ENCODE measurements at places on chromosomes 2 and 18. TPM values are rescaled to one million over a fixed set of nuclear protein-coding genes. Genes with fewer than 3 reads are reported as not detected.

Gene SLC9A4
- 7.0 TPM for polyA plus RNA-seq

DNA sequence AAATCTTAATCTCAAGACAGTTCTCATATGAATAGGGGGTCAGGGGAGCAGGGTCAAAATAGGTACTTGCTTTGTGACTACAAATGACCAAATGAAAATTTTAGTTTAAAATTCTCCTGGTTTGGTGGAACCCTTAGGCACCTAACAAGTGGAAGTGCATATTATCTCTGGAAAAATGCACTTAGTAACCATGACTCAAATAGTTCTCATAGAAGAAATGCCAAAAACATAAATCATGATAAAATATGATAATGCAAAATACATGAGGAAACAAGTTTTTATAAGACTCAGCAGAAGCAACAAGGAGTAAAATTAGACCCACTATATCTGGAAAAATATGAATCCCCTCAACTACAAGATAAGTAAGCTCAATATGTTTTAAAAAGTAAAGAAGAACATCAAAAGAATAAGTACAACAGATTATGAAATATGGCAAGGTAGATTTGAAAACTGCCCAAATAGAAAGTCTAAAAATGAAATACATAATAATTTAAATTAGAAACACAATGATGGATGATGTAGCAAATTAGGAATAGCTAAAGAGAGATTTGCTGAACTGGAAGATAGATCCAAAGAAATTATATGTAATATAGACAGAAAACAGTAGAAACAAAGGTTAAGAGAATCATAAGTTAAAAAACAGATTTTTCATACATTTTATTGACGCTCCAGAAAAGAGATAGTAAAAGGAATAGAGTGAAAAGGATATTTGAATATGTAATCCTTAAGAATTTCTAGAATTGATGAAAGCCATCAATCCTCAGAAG, 308.3 kb downstream of the SETBP1 start:
- no peak for DNase-seq

DNA sequence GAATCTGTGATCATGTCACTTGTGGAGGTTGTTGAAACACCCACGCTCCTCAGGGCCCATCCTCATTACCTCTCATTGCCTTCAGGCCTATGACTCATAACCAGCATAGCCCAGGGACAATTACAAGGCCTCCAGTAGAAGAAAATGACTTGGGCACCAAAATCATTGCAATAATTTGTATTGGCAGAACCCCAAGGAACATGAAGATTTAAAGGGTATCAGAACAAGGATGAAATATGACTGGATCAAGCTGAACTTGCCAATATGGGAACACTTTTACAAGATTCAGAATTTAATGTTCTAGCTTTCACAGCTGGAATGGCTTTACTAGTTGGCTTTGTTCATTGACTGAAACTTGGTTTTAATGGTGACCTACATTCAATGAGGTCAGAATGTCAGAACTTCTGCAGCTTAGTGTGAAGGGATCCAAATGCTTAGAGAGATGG, 156.4 kb downstream of the COPS8 start:
- no peak for DNase-seq

Gene DCDC2C
- 0.65 TPM for polyA plus RNA-seq

DNA sequence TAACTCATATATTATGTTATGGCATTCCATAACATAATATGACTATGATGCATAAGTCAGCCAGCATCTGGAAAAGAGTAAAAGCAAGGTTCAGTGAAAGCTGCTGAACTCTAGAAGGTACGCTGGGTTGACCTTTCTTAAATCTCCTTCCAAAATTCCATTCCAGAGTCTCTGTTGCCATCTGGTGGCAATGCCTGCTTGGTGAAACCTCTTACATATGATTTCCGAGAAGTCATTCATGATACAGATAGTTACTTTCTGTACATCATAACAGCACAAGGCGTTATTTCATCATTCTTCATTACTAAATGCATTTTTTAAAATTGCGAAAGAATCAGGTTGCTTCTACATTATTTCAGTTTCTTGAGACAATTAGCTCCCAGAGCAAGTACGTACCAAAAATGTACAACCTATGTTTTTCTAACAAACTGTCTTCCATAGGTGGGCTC, 7.0 kb upstream of the EPG5 start:
- DNase-seq: peak; percentile 64

Gene IL36RN
- 0.07 TPM for polyA plus RNA-seq

GRCh38 chr2:46461709-46462171, 17.6 kb upstream of the TMEM247 start:
- DNase-seq: no peak

DNA sequence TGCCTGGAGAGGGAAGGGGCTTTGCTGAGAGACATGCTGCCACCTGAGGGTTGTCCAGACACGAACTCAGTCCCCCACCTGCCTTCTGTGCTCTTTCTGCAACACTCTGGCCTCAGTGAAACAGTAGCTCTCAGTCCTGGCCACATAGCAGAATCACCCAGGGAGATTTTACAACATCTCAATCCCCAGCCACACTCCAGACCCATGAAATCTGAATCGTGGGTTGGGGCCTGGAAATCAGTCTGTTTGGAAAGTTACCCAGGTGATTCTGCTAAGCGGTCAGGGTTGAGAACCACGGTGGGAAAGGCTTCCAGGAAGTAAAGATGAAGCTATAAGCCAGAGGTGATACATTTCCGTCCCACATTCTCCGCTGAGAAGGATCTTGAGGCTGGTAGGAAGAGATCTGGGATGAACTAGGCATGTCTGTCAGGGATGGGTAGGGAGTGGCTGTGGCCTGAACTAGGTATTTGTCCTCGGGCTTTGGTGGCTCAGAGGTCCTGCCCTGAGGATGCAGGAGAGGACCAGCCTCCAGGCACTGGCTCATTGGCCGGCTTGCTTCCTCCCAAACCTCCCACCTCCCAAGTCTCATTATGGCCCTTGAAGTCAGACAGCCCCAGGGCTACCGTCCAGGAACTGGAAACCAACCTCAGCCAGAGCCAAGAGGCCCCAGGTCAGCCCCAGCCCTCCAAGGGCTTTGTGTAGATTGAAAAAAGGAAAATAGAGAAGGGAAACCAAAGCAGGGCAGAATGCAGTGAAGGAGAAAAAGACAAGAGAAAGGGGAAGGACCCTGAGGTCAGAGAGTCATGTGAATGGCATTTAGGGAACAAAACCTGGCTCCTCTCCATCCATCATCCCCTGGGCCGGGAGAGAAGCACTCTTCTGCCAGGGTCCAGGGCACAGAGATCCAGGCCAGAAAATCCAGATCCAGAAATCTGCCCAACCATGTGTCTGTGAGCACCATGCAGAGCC, 119.6 kb downstream of the ZFP36L2 start:
- DNase-seq: no peak

- DNase-seq: no peak
Measured at GRCh38 chr2:46974659-46975058, 59.1 kb upstream of the MCFD2 start.

Gene CDH2
- polyA plus RNA-seq: 109 TPM

DNA sequence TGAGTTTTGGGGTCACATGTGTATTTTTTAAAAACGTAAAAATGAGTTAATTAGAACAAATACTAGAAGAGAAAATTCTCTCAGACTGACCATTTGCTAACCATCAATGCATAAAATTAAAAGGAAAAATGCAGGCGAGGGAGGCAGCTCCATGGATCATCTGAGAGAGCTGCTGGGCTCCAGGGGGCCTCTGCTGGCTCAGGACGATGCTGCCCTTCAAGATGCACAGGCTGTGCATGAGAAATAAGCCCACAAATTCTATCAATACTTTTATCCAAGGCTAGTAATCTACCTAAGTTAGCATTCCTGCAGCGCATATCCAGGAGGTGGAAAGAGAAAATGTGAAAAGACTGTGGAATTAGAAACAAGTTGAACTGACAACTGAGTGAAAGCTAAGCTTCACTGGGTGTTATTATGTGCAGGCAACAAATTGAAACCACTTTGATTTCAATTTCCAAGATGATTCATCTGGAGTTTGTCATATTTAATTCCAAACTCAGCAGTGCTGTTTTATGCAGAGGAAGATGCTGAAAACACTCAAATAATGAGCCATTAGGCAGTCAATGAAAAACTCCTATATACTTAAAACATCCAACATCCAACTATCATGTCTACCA, 261.1 kb downstream of the NBAS start:
- no peak for DNase-seq

- peak; percentile 66 for DNase-seq
Measured at GRCh38 chr2:113370478-113371091, 66.9 kb upstream of the ZNG1B start.

GRCh38 chr2:218882461-218882816, 1.8 kb downstream of the WNT10A start:
- DNase-seq: no peak

Measured in left kidney (tissue), 8 donors.